ENCODE measurements at places on chromosomes 5 and 9.

GRCh38 chr9:116061546-116062205 is 91.9 kb upstream of the PAPPA start:
- DNase-seq, result no peak

DNA sequence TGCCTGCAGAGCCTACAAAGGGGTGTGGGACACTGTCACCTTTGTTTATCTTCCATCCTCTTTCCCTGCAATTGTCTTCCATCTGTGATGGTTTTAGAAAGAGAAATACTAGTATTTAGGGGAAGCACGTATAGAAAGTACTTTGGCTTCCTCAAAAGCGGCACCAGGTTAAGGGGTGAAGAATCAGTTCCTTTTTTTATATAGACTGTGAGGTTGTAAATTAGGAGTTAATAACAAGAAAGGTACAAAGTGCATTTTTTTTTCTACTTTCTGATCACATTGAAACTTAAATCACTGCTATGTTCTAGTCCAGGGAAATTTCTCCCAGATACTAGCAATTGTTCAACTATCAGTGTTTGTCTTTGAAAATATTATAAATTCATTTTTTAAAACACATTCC is 219.3 kb downstream of the CEMIP2 start:
- no peak for DNase-seq

- DNase-seq, result no peak
These were observed 98.4 kb upstream of the NREP start for GRCh38 chr5:111855356-111855755.

DNA sequence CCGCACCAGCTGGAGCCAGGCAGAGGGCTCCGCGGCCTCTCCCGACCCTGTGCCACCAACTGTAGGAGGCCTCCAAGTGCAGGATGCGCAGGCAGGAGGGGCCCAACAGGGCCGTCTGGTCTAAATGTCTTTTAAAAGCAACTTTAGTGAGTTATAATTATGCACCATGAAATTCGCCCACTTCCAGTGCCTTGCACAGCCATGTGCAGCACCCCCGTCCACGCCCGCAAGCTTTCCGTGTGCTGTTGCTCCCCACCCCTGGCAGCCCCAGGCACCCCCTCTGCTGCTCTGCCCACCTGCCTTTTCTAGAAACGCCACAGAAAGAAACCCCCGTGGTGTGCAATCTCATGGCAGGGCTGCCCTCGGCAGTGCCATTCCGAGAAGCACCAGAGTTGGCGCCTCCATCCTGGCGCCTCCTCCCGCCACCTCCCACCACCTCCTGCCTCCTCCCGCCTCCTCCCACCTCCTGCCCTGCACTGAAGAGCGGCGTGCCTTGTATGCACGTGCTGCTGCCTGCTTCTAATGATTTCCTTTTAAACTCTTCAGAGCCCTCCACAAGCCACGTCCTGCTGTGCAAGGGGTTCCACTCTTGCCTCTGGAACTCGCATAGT is 7.5 kb upstream of the SLC6A18 start:
- DNase-seq, result no peak

DNA sequence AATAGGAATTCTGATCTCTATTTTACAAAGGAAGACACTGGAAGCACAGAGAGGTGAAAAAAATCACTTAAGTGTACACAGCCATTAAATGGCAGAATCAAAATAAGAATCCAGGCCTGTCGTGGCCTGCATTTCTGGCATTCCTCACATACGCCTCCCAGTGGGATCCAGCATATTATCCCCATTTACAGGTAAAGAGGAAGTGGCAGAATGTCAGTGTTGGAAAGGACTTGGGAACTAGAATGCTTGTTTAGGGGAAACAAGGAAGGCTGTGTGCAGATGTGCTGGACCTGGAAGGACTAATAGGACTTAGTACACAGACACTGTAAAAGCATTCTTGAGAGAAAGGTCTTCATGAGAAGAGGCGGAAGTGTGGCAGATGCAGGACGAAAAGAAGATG is 241.8 kb downstream of the TRIM32 start:
- no peak for DNase-seq

- DNase-seq, result no peak
These were observed at the start of gene C6 for GRCh38 chr5:41213340-41213739. TSS of gene C6 (minus strand) at chr5:41213532. CDS start at chr5:41203230, 10,302 bp downstream.

- no peak for DNase-seq
These were observed 215.6 kb upstream of the ADAMTS16 start for GRCh38 chr5:4924577-4924976.
